Activated T-helper 2 cell treated with anti-CD3 and anti-CD28 coated beads, Interferon-gamma antibody, Interleukin-2, Interleukin-4, amounts not matched to agents 10 μg/mL and 5 μg/mL and 100 μg/mL, durations not matched to agents 14 hours and 24 hours and 36 hours (primary cell): ENCODE measurements at places on chromosomes 5 and 9. TPM values are rescaled to one million over a fixed set of nuclear protein-coding genes. Genes with fewer than 3 reads are reported as not detected.

The ARID3C gene
- total RNA-seq = 0.14 and 0.21 TPM in 2 replicates

DNA sequence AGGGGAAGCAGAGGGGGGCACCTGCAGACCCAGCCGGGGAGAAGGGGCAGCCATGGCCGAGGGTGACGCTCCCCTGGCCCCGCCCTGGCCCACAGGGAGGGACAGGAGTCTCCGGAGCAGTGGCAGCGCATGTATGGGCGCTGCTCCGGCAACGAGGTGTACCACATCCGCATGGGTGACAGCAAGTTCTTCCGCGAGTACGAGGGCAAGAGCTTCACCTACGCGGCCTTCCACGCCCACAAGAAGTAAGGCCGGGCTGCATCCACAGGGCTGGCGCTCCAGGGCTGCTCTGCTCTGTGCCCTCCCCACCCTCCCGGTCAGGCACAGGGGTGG, 68.2 kb downstream of the KCNT1 start:
- H3K27ac ChIP-seq = no peak overlapping the region
- no peaks in the 10 kb centered on the region for H3K27me3 ChIP-seq
- DNase-seq = no peak
- no peaks in the 10 kb centered on the region for H3K36me3 ChIP-seq
- H3K4me1 ChIP-seq = no peaks in the 10 kb centered on the region
- H3K4me3 ChIP-seq = no peak overlapping the region

GRCh38 chr5:142823126-142823525, 52.9 kb downstream of the ARHGAP26 start:
- H3K4me1 ChIP-seq = peaks cover 75% of the 10 kb centered on the region
- H3K36me3 ChIP-seq = no peaks in the 10 kb centered on the region
- H3K4me3 ChIP-seq = no peak overlapping the region
- no peak for DNase-seq
- no peaks in the 10 kb centered on the region for H3K27me3 ChIP-seq

- no peaks in the 10 kb centered on the region for H3K4me1 ChIP-seq
- H3K36me3 ChIP-seq = no peaks in the 10 kb centered on the region
- H3K27ac ChIP-seq = no peak overlapping the region
- no peak overlapping the region for H3K4me3 ChIP-seq
Observed at GRCh38 chr5:103424453-103425205, 138.0 kb downstream of the NUDT12 start.

The SHOC1 gene
- total RNA-seq = not detected in 2 replicates

- no peak for DNase-seq
- H3K4me1 ChIP-seq = no peaks in the 10 kb centered on the region
Observed at GRCh38 chr5:164002628-164003027, 497.2 kb downstream of the MAT2B start.

The PDZD2 gene
- 0.05 and 0.25 TPM in 2 replicates for total RNA-seq
